Fibroblast of skin of abdomen (primary cell): ENCODE measurements at places on chromosomes 4 and X.

- DNase-seq = no peak
These were observed 938.3 kb upstream of the IGFBP7 start for GRCh38 chr4:58048491-58048890.

DNA sequence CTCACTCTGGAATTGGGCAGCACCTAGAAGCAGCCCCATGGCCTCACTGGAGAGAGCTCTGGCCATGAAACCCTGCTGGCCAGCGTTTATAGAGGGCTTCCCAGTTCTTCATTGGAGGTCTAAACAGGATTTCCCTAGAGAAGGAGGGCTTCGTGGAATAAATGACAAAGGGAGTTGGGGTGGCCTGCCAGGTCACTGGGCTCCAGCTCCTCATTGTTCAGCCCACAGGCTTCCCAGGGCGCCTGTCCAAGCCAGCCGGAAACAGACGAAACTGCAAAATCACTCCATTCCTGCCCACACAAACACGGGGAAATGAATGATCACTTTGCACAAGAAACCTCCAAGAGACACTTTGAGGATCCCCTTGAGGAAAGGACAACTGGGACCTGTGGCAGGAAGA lies 189.7 kb downstream of the TSPAN5 start:
- no peak for DNase-seq

DNA sequence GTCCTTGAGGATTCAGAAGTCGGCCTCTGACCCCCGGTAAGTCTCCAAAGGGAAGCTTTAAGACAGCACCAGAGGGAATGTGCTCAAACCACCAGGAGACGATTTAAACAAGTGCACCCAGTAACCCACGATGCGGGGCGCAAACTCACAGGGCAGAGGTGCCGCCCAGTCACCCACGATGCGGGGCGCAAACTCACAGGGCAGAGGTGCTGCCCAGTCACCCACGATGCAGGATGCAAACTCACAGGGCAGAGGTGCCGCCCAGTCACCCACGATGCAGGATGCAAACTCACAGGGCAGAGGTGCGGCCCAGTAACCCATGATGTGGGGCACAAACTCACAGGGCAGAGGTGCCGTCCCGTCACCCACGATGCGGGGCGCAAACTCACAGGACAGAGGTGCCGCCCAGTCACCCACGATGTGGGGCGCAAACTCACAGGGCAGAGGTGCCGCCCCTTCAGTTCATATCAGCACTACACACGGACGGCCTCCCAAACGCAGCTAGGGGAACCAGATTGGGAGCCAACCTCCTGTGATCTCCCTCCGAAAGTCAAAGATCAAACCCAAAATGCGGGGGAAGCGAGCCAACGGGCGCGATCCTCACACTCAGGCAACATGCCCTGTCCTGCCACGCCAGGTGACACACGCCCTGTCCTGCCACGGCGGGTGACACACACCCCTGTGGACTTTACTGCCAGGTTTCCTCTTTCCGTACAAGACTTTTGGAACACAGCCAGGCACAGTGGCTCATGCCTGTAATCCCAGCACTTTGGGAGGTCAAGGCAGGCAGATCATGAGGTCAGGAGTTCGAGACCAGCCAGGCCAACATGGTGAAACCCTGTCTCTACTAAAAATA lies 11.3 kb downstream of the PPP2R3B start:
- DNase-seq = no peak

DNA sequence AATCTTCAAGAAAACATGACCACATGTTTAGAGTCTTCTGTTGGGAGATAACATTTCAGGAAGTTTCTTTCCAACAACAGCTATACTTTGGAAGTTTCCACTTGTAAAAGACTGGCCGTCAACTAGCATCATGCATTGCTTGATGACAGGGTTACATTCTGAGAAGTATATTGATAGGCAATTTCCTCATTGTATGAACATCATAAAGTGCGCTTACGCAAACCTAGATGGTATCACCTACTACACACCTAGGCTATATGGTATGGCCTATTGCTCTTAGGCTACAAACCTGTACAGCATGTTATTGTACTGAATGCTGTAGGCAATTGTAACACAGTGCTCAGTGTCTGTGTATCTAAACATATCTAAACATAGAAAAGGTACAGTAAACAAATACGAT lies 25.4 kb upstream of the CD40LG start:
- no peak for DNase-seq

DNA sequence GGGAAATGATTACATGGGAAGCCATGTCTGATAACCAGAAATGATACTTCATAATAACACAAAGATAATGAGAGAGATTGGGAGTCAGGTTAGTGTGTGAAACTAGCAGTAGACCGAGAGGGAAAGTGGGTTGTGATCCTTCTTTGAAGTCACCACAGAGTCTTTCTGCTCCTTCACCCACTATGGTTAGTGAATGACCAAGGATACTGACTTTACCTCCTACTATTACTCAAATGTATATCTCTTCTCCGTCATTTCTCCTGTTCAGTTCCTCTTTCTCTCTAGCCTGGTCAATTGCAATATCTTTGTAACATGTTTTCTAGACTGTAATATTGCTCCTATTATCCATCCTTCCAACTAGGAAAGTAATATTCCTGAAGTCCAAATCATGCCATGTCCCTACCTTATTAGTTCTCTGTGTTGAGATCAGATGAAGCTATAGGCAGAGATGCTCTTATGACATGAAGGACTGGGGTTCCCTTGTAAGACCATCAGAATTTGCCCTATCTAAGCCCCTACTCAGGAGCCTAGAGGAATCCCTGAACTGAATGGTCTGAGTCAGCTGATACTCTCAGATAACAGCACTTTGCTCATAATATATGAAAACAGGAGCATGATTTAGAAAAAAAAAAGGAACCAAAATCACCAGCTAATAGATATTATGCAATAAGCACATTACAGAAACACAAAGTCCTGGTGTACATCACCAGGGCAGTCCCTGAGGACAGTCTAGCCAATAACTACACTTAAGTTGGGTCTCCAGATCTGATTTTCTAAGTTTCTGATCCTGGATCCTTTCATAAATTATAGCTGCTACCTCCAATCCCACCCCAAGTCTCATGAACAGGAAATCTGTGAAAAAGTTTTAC lies 81.2 kb downstream of the SHROOM3 start:
- DNase-seq = no peak

DNA sequence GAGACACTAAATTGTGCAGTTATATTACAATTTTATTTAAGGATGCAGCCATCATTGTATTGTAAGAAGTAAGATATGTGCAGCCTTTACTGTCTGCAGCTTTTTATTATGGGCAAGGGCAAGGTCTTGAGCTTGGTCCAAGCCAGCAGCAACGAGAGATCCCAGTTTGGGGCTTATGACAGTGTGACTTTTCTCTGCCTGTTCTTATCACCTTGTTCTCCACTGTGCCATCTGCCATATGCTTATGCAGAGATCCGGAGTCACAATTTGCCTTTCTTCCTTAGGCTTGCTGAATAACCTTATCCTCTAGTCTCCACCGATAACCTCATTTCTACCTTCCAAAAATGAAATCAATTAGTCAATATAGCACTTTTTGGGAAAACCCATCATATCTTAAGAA lies 30.4 kb downstream of the MAPK10 start:
- no peak for DNase-seq

DNA sequence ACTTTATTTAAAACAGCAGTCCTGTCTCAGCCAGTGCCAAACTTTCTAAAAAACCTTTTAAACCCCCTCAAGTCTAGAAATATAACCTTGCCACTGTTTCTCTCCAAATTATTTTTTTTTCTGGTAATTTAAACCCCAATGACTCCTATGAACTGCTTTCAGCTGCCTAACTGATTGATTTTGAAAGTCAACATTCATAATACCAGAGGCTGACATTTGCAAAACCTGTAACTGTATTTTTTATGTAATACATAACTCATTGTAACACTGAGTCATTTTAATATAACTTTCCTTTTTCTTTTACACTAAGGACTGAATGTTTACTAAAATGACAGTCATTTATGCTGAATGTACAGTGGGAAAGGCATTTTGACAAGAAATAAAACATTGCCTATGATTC lies 19.1 kb upstream of the EGFL6 start:
- no peak for DNase-seq

DNA sequence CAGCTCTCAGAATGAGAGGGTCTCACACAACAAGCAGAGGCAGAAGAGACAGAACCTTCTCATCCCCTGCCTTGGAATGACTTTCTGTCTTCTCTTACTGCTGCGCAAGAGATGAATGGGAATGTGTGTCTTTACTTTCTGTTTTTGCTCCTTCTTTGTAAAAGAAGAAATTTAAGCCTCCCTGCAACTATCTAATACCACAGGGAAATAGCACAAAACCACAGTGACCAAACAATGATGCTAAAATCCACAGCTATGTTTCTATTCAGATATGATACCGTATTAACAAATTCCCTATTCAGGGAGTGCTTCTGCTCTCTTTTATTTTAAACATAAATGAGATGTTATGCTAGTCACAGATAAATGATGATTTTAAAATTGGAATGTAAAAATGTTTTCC lies 173.8 kb upstream of the RAI2 start:
- DNase-seq = peak; percentile 37
